ENCODE measurements at places on chromosomes 13 and 19.

- no peak for DNase-seq
Measured at GRCh38 chr13:73717632-73718031, 416.6 kb downstream of the KLF12 start.

DNA sequence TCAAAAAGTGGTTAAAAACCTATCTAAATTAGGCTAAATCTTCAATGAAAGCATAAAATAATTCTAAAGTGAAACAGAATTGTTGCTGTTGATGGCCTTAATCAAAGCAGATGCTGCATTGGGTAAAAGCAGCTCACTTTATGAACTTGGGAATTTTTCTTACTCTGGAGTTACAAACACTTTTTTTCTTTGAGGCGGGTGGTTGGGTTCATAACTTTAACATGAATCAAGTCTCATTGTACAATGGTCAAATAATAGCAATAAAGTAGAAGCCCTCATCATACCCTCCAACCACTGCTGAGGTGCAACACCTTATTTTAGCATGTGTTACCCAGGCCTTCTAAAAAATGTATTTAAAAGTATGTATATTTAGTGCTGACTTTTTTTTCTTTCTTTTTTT lies 29.1 kb downstream of the NUP58 start:
- DNase-seq, result no peak

- DNase-seq, result peak; percentile 72
Measured at GRCh38 chr19:50486823-50487515, 10.3 kb upstream of the GARIN5A start.

- peak; percentile 2 for DNase-seq
Measured at GRCh38 chr13:92842145-92842544, 384.5 kb upstream of the GPC6 start.

DNA sequence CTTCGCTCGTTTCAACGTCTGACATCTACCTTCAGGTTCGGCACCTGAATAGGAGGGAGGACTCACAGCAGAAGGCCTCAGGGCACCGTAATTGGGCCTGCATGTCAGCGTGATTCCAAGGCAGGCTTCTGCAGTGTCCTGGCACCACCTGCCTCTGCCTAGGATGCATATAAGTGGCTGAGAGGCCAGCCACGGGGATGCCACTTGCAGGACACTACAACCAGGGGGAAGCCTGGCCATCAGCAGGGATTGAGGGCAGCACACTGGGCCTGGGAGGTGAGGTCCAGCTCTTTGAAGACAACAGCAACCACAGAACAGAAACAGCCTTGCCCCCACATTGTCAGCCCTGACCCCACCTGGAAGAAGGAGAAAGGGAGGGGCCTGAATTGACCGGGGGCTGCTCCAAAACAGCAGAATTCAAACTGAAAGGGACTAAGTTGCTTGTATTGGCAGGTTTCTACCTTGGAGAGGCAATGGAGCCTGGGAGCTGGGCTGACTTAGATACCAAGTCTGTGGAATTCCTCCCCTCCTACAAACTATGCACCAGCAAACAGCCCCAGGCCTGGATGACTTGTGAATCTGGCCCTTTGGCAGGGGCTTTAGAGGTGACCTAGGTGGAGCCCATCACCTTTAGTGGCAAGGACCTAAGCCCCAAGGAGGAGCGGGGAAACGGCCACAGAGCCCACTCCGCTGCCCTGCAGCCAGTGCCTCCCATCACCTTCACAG lies 34.1 kb upstream of the POMP start:
- no peak for DNase-seq

DNA sequence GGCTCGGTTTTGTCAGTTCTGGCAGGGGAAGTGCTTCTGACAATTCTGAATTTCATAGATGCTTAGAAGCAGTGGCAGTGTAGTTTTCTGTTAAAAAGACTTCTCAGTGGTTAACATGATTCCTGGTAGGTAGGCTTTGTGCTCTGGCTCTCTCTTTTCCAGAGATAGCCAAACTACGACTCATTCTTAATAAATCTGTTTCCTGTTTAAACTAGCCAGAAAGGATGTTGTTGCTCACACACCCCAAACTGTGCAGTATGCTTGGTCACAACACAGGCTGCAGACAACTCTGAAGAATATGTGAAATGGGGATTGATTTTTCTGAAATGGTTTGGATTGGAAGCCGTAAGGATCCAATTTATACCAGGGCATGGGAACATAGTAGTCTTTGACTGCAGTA lies 711.5 kb downstream of the PCDH17 start:
- DNase-seq, result peak; percentile 1

DNA sequence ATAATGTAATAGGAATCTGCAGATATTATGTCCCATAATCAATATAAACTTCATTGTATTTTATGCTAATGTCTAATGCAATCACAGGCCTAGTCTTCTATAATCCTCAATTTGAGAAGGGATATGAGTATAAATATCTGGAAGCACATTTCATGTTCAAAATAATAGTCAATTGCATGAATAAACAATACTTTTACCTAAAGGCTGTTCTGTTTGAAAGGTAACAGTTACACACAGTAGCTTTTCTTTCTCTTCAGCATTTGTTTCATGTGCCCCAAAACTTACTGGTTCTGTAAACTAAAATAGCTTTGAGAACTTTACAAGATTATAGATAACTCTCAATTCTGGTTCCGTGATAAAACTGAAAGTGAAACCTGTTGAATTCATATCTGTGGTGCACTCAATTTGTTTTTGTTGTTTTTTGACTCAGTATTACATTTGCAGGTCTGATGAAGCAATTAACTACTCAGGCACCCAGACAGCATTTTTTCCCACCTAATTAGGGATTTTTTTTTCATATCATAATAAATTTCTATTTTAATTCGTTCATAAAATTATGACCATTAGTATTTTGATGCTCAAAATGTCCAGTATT lies 1193.8 kb downstream of the SLITRK1 start:
- peak; percentile 9 for DNase-seq

DNA sequence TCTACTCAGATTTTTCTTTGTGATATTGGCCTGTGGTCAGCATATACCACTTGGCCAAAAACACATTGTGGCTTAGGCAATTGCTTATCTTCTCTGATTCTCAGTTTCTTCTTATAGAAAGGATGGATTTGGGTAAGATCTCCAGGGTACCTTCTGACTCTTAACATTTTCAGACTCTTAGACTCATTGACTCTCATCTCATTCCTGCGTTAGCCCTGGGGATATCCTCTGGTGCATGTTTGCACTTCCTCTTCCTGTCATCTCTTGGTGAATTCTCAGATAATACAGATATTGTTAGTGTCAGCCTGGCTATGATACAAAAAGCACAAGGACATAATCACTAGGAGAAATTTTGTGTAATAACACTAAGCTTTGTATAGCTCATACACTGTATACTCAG lies 492.5 kb upstream of the GPC6 start:
- no peak for DNase-seq

GRCh38 chr13:37495046-37495445 lies 103.5 kb downstream of the POSTN start:
- DNase-seq, result peak; percentile 45

Data from DMS53 (cell line).